ENCODE measurements at places on chromosomes 12 and 14.
A peak's percentile ranks its signal among the peaks of the same experiment; 100 is the strongest.

DNA sequence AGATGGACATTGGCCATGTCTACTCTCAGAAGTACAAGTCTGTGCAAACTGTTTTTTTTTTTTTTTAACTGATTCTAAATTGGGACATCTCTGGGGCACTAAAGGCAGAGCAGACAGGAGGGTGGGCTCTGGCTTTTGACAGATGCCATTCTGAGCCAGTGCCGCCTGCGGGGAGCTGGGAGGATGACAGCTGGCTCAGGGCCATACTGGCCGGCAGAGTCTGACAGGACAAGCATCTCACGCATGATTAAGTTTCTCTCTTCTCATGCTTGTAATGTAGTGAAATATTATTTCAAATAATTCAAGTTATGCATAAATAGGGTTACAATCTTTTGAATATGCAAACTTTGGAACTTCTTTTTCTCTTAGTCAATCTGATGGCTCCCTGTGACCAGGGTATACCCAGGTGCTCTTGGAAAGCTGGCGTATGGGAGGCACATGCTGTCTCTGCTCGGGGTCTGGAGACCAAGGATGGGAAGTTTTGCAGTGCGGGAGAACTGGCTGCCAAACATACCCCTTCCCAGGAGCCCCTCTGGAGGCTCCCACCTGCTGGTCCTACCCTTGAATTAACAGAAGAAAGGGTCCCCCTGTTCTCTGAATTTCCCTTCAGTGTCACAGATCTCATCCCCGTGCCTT lies 7.6 kb downstream of the CDCA4 start:
- no peak for DNase-seq

DNA sequence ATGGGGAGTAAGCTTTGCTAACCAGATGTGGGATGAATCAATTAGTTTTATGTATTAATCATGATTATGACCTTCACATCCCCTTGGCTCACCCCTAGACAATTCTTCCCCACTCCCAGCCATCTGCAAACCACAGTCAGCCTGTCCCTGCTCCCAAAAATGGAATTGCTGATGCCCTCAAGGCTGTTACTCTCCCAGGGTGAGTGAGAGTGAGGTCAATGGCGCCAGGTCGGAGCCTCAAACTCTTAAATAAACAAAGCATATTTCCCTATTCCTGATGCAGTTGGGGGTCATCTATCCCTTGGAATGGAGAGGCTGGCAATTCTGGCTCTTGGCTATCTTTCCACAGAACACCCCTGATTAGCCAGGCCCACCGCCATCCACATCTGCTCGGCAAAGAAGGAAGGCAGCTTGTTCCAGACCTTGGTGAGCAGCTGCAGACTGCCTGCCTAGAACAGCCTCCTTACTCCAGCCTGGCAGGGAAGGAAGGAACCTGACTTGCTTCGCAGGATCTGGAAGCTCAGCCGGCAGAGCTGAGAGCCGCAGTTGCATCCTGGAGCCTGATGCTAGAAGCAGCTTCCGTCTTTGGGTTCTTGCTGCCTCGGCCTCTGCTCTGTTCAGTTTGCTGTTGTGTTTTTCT lies 57.0 kb downstream of the SMUG1 start:
- DNase-seq: no peak

- DNase-seq: no peak
These were observed 24.2 kb downstream of the ACACB start for GRCh38 chr12:109140560-109140959.

DNA sequence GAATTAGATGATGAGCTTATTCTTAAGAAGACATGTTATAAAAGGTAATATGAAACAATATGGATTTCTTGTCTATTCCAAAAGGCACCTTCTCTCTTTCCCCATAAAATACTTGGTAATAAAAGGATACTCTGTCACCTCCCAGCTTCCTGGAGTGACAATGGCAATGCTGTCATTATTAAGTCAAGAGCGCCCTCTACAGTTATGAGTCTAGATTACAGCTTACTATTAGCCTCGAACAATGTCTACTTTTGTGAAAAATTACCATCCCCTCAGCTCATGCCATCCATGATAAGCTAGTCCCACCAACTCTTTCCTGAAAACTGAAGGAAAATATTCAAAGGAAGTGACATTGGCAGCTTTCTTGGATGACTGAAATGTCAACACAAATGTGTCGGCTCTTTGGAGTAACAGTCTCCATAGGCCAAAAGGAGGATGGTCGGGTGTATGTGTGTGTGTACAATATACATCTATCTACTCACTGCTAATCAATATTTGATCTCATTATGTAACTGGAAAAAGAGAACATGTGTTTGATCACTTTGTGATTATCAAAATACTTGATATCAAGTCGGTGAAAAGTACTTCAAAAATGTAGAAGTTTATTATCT lies 48.7 kb upstream of the CDKN3 start:
- DNase-seq: no peak

- DNase-seq: no peak
These were observed 83.3 kb upstream of the HIF1A start for GRCh38 chr14:61611880-61612630.

- no peak for DNase-seq
These were observed 184.7 kb upstream of the DCN start for GRCh38 chr12:91367234-91367849.

DNA sequence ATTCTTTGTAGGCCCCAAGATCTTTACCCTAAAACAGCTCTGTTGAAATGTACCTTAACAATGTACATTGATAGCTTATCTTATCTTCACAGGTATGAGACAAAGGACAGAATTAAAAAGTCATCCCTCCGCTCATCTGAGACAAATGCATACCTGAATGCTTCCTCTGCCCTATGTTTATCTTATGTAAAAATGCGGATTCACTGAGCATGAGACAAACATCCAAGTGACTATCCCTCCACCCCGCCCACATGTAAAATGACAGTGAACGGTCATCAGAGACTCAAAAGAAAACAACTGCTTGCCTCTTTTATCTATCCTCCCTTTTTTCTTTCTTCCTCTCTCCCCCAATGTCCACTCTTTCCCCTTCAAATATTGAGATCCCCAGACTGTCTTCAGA lies 37.2 kb upstream of the ZNF740 start:
- no peak for DNase-seq

DNA sequence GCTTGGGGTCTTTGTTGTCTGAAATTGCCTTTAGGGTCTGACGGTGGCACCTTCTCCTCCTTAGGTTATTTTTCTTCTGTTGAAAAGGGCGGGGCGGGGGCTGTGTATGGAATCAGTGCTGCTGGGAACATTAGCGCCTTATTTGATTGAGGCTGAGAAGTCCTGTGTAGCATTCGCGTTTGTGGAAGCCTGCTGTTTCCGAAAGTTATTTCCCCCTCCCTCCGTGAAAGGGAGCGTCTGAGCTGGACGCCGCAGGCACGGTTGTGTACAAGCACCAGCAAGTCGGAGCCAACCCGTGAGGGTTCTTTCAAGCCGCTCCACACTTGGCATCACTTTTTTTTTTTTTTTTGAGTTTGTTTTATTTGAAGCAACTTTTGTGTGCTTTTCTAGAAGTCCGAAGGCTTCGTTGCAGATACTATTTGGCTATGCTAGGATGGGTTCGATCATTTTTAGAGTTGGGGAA lies 1.1 kb downstream of the SYNE2 start:
- DNase-seq: no peak

- DNase-seq: no peak
These were observed 141.9 kb upstream of the BMP4 start for GRCh38 chr14:54098536-54098935.

GRCh38 chr12:46518729-46519128 lies 146.2 kb upstream of the SLC38A2 start:
- DNase-seq: no peak

DNA sequence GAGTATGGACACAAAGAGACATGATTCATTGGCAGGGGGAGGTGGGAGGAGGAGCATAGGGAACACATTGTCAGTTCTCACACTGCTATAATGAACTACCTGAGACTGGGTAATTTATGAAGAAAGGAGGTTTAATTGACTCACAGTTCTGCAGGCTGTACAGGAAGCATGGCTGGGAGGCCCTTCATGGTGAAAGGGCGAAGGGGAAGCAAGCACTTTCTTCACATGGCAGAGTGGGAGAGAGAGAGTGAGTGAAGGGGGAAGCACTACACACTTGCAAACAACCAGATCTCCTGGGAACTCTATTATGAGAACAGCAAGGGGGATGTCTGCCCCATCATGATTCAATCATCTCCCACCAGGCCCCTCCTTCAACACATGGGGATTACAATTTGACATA lies 391.8 kb downstream of the BMP4 start:
- no peak for DNase-seq

- no peak for DNase-seq
These were observed 67.7 kb upstream of the DDX11 start for GRCh38 chr12:31005944-31006361.

- DNase-seq: no peak
These were observed 240.0 kb downstream of the BMP4 start for GRCh38 chr14:53716578-53716977.

DNA sequence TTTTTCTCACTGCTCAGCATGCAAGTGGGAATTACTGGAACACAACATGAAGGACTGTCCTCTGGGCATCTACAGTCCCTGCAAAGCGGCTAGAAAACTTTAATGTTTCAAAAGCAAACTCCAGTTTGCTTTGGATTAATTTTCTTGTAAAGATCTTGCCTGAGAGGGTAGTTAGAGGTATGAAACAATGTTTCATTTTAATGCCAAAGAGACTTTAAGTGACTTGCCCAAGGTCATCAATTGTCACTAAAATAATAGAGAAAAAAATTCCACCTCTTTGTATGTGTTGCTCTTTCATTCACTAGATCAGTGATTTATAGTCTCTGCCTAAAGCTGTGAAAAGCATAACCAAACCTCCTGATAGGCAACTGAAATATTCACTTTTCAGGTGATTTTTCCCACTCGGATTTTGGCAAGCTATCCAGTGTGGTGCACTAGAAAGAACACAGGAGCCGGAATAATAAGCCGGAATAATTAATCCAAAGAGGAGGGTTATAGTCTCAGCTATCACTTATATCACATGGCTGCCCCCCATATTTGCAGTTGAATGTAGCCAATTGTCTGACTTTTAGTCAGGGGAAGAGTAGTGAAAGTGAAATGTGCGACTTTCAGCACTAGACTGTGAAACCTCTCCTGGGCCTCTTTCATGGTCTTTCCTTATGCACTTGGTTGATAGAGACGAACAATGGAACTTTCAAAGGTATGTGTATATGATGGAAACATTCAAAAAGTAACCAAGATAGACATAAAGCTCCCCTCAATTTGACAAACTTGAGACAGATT lies 107.7 kb downstream of the SLC6A15 start:
- DNase-seq: no peak

DNA sequence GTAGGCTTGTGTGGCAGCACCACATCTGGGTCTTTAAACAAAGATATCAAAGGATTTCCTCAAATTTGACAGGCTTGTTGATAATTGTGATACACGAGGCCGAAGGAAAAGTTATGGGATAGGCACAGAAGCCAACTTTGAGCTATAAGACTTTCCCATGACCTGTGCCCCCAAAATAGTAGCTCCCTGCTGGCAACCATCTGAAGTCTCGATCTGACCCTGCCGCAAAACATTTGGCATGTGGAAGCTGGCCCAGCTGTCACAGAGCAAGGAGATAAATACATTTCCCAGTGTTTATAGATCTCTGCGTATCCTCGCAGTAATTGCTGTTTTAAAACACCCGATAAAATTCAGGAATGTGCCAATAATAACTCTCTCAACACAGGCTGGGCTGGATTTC lies 26.4 kb upstream of the RGS6 start:
- DNase-seq: no peak

- DNase-seq: no peak
These were observed 9.2 kb downstream of the EGLN3 start for GRCh38 chr14:33941718-33942117.

DNA sequence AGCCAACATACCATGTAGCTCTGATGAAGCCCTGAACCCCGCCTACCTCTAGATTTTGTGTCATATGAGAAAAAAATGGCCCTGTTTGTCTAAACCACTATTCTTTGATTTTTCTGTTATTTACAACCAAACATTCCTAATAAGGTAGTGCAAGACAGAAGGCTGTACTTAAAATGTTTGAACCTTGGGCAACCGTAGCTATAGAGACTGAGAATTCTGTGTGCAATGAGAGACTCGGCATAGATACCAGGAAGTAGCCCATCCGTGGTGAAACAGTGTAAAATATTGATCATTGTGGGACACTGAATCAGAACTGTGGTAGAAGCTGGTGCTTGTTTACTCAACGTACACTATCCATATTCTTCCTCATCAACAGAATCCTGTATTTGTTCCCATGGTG lies 86.5 kb upstream of the TMCC3 start:
- no peak for DNase-seq

DNA sequence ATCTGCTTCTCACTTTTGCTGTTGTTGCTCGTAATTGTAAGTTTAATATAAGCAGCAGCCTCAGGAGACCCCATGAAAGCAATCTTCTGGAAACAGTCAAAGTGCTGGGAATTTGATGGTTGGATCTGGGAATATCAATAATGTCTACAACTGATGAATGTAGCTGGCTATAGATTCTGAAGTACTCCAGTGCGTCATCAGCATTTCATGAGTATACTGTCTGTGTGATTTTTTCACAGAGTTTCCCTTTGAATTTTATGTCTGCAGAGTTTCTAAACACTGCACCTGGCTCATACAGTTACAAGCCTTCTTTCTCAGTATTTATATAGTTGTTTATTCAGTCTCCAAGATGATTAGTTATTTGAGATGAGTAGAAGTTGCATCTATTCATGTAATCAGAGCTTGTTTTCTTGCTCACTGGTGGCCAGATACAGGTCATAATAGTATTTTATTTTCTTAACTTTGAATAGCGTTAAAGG lies 222.3 kb downstream of the RAD51B start:
- DNase-seq: no peak

GRCh38 chr12:49098035-49098451 lies 3.4 kb upstream of the DHH start:
- DNase-seq: no peak

- DNase-seq: no peak
These were observed 31.5 kb downstream of the SVOP start for GRCh38 chr12:108989376-108989775.

GRCh38 chr12:65269603-65270002 lies 8.9 kb upstream of the MSRB3 start:
- DNase-seq: no peak

- no peak for DNase-seq
These were observed 488 bp upstream of the KIF5A start for GRCh38 chr12:57549203-57549908.

GRCh38 chr14:100330388-100330931 lies 7.3 kb downstream of the SLC25A47 start:
- no peak for DNase-seq

- DNase-seq: no peak
These were observed 328.1 kb downstream of the ALG10 start for GRCh38 chr12:34350092-34351041.

- peak; percentile 23 for DNase-seq
These were observed at the start of gene HSPB8 for GRCh38 chr12:119178544-119179334. HSPB8 (plus strand) TSS chr12:119178931; CDS start chr12:119179313, 382 bp downstream.

- no peak for DNase-seq
These were observed 128.6 kb downstream of the ACSS3 start for GRCh38 chr12:81206429-81206828.

- DNase-seq: no peak
These were observed 12.9 kb upstream of the EMP1 start for GRCh38 chr12:13183620-13184019.
